ENCODE measurements at places on chromosomes 6 and 20.

DNA sequence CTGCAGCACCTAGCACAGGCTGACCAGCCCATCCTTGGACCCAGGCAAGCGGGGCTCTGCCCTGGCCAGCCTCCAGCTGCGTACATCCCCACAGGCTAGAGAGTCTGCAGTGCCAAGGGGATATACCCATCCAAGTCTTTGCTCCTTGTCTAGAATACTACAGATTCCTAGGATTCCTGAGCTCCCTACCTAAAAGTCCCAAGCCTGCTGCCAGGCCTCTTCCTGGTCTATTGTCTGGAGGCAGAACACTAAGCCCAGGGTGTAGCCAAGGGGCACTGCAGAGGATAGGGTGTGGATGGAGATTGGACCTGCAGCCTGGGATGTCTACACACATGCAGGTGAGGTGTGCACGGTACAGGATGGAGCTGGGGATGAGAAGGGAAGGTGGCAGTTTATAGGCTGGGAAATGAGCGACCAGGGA, 90.0 kb upstream of the SIRPA start:
- no peak for DNase-seq

- DNase-seq, result peak; percentile 38
Observed at GRCh38 chr6:16130932-16131387, 2.1 kb downstream of the MYLIP start.

- no peak for DNase-seq
Observed at GRCh38 chr20:20812136-20812535, 99.7 kb upstream of the RALGAPA2 start.

DNA sequence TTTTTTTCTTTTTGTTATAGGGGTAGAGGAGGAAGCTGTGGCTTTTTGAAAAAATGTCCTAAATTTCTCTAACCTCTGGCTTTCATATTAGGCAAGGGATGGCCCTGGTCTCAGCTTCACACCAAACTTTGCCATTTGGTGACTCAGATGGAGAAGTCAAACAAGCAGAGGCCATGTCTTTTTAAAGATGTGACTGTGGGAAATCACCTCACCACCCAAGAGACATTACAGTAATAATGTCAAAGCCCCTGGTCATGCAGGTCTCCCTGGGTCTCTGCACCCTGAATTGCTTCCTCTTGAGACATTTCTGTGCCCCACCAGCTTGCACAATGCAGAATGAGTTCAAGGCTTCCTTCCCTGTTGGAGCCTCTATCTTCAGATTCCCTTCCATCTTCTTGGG, 39.5 kb upstream of the ADGRF5 start:
- no peak for DNase-seq

DNA sequence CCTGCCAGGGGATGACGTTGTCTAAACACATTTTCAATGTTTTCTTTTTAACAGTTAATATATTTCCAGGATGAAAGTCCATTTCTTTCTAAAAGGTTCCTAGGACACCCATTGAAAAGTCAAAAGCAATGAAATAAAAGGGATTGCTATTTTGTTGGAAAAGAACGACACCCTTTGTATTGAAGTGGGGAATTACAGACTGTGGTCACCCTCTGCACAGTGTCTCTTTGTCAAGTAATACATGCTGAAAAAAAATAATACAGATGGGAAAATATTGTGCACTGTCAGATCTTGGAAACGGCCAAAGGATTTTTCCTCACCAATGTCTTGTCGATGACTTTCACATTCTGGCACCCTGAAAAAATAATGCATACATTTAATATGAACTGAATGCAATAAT, 56.9 kb downstream of the HAO1 start:
- no peak for DNase-seq

DNA sequence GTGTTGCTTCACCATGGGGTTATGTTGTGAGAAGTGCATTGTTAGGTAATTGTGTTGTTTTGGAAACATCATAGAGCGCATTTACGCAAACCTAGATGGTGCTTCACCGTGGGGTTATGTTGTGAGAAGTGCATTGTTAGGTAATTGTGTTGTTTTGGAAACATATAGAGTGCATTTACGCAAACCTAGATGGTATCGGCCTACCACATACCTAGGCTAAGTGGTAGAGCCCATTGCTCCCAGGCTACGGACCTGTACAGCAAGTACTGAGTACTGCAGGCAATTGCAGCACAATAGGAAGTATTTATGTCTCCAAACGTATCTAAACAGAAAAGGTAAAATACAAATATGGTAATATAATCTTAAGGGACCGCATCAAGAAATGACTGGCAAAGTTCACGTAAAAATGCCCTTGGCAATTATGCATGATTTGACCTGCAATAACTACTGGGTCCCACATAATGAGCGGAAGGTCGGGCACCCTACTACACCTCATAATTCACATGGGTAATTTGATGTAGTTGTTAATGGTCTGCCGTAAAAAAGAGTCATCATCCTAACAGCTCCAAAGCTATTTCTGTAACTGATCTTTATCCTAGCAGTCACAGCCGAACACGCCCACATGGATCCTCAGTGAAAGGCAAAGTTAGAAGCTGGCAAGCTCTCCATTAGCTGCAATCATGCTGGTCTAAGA, 76.0 kb downstream of the RSPH3 start:
- DNase-seq, result no peak

DNA sequence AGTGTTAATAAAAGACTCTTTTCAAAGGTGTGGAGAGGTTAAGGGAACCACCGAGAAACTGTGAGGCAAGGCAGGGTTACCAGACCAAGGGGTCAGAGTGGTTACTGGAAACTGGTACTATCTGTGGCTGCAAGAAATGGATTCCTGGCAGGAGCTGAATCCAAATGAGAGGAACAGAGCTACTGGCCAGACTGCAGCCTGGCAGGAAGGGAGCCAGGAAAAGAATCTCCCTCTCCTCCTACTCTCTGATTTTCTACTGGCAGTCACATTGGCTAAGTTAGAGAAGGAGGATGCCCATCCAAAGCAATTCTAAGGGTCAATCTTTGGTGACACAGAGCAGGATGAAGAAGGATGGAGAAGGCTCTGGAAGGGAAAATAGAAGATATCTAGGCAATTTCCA, 211.5 kb downstream of the GRM1 start:
- DNase-seq, result no peak

- no peak for DNase-seq
Observed at GRCh38 chr6:110447761-110448160, 28.7 kb downstream of the SLC22A16 start.

DNA sequence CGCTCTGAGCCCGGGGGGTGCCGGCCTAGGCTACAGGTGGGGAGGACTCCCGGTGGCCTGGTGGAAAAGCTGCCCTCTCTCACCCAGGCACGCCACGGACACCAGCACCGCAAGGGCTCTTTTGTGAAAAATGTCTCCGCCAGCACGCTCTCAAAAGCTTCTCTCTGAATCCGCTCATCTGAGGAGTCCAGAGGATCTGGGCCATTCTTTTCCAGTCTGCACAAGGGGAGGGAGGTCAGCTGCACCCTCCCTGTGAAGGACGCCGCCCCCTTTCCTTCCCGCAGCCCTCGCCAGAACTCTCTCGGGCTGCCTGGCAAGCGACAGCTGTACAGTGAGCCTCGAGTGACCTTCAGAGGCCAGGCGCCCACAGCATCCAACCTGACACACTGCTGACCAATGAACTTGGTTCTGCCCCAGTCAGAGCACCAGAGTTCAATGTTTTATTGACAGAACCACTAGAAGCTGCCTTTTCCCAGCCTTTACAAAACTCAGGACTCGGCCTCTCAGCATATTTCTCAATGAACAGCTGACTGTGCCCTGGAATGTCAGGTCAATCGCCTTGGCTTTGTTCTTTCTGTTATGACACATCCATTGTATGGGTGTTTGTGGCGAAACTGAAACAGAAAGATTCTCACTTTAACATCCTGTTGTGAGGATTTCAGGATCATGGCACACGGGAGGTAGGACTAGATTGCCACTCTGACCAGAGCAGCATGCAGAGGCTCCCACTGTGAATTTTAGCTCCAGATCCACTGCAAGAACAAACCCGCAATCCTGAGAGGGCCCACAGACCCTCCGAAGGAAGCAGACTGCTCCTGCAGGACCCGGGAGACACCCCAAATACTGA, 26.7 kb downstream of the SERPINB9 start:
- peak; percentile 96 for DNase-seq

DNA sequence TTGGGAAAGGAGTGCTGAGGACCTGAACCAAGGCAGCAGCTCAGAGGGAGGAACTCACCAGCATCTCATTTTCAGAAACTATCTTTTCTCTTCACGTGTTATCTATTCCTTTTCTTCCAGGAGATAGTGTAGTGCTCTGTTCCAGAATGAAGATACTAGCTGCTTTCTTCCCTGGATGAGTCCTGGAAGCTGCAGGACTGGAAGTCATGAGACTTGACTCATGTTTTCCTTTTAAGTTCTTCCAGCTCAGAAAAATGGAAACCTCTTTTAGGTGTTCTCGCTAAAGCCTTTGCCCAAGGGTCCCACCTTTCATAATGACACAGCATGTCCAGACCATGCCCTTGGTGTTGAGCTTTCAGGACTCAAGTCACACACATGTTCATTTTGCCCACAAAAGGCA, 106.7 kb downstream of the UNC5CL start:
- DNase-seq, result no peak

- DNase-seq, result no peak
Observed at GRCh38 chr20:54774426-54774825, 299.0 kb downstream of the DOK5 start.

DNA sequence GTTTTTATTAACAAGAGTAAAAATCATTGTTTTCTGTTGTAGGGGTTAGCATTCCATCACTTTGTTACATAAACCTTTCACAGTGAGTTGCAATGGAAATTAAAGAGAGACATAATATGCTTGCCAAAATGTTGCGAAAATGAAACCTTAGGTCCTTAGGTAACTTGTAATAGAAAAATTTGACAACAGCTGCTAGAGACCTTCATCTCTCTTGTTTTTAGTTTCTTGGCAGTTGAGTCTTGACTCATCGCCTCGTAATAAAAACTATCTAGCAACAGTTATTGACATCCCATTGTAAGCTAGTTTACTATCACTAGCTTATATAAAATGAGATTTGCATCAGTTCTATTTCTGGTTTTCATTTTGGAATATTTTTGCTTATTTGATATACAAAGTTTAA, 179.0 kb upstream of the MMS22L start:
- no peak for DNase-seq

- DNase-seq, result no peak
Observed at GRCh38 chr6:46293641-46294316, 123.0 kb upstream of the ENPP5 start.

GRCh38 chr6:23218751-23219150, 649.4 kb downstream of the HDGFL1 start:
- no peak for DNase-seq

GRCh38 chr6:96923400-96923799, 1.1 kb upstream of the KLHL32 start:
- no peak for DNase-seq

DNA sequence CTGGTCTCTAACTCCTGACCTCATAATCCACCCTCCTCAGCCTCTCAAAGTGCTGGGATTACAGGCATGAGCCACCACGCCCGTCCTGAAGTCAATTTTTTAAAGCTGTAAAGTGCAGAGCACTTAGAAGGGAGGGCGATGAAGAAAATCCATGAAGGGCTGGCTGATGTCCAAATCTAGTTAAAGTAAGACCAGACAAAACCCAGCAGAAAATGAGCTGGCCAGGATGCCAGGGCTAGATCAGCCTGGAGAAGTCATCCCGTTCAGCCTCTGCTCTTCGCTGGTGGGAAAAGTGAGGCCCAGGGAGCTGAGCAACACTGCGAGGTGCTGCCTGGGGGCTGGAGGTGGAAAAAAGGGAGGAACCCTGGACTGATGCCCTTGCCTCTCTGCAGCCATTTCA, 3.1 kb downstream of the BPIFB4 start:
- DNase-seq, result no peak

GRCh38 chr6:124669713-124670480, 292.3 kb upstream of the RNF217 start:
- DNase-seq, result peak; percentile 4

DNA sequence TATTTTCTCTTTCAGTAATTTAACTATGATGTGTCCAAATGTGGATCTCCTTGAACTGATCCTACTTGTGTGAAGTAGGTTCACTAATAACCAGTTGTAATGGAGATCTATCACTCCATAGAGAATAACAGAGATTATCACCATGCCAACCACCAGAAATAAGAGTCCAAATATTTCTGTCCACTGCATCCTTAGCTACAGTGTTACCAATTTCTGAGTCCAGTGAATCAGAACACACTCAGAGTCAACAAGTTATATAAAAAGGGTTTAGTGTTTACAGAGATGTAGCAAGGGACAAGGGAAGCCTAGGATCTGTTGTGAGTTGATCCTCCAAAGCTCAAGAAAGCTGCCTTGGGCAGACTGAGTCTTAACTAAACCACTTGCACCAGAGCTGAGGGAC, 882.8 kb downstream of the TBC1D32 start:
- peak; percentile 3 for DNase-seq

- no peak for DNase-seq
Observed at GRCh38 chr6:43200541-43200940, 18.5 kb downstream of the CUL9 start.

- DNase-seq, result no peak
Observed at GRCh38 chr6:43219119-43219518, 10.2 kb downstream of the DNPH1 start.

GRCh38 chr6:112014483-112014882, 39.4 kb upstream of the CCN6 start:
- no peak for DNase-seq

All from retinal pigment epithelial cell (primary cell).